ENCODE measurements at places on chromosomes 13 and 19.
A peak's percentile ranks its signal among the peaks of the same experiment; 100 is the strongest.

DNA sequence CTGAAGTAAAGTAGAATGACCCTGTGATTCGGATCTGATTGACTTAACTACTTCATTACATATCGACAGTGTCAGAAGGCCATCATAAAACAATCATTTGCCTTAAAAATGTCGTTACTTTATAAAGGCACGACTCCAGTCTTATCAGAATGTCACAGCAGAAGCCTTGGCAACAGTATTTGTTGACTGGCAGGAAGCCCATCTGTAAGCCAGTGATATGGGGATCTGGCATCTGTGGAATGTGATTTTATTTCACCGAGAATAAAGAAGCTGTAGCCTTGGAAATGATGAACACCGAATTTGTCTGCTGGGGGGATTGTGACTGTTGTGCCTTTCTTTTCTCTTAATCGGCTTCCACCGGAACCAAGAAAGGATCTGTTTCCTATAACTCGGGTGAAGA, 362.5 kb downstream of the TDRD3 start:
- DNase-seq, result peak; percentile 5

- peak; percentile 29 for DNase-seq
These were observed 10.2 kb upstream of the CARM1 start for GRCh38 chr19:10861103-10861651.

DNA sequence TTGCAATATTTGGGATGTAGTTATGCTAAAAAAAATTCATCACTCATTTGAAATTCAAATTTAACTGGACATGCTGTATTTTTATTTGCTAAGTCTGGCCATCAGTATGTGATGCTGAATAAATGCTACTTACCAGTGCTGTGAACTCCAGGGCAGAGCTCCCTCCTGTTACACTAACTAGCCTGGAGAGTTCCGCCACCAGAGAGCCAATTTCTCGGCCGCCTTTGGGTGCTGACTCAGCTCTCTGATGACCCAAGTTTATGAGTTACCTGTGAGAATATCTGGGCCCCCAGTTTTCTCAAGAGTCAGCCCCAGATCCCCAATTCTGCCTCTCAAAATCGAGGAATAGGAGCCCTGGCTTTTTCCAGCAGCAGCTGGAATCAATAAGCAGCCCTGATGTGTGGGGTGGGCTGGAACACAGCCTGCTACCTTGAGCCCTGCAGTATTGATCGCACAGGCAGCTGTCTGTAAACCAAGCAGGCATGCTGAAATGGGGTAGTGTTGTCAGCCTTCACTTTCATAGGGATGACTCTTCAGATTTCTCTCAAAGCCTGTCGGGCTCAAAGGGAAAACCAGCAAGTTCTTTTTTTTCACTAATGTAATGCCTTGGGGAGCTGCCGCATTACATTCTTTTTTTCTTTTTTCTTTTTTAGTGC, 113.7 kb downstream of the DNAJC15 start:
- no peak for DNase-seq

- DNase-seq, result peak; percentile 0
These were observed 290.0 kb downstream of the PCDH9 start for GRCh38 chr13:66940113-66940512.

DNA sequence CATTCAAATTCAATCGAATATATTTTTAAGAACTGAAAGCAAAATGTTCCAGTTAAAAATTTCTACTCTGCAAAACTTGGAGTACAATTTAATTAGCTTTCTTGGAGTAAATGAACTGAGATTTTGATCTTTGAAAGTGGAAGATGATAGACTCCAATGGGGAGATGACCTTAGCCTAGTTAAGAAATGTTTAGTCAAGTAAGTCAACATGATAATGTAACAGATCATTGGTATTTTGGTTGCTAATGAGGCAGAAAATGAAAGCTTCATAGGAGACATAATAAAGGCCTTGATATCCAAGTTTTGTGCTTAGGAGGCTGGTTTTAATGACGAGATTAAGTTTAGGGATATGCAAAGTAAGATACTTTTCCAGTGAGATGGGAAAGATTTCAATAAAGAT, 181.7 kb downstream of the ITGBL1 start:
- no peak for DNase-seq

DNA sequence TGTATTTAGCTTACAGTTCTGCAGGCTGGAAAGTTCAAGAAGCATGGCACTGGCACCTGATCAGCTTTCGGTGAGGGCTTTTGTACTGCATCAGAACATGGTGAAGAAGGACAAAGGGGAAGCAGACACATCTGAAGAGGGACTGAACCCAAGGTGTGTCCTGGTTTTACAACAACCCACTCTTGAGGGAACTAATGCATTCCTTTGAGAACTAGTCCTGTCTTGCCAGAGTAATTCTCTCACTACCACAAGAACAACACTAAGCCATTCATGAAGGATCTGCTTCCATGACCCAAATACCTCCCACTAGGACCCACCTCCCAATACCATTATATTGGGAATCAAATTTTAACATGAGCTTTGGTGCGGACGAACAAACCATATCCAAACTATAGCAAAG, 93.6 kb downstream of the RFC3 start:
- no peak for DNase-seq

DNA sequence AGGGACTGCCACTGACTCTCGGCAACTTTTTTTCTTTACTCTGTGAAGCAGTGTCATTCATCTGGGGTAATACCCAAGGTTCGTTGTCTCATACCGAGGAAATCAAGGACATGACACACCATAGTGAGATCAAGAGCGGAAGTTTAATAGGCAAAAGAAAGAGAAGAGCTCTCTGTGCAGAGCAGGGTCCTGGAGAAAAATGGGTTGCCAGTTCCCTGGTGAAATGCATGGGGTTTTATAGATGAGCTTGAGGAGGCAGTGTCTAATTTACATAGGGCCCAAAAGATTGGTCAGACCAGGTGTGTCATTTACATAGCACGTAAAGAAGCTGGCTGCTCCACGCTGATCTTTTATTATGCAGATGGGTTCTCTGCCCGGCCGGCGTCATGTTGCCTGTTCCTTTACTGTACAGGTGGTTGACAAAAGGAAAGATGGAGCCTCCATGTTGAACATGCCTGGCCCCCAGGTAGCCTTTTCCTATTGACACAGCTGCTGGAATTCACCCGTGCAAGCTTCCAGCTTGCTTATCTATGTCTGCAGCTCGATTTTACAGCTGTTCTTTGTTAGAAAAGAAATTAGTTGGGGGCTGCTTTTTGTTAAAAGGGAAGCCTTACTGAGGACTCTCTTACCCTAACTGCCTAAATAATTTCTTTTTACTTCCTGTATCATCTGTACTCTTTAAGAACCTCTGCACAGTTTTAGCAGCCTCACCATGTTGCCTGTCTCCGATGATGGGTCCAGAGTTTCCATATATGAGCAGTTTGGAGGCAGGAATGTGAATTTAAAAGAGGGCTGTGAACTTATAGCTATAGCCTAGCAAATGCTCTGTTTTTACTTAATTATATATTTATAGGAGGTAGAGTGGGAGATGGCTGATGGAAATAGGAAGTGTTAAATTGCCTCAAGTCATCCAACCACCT, 98.0 kb upstream of the DIAPH3 start:
- no peak for DNase-seq

GRCh38 chr19:35642798-35643254, 1.3 kb downstream of the ETV2 start:
- no peak for DNase-seq

DNA sequence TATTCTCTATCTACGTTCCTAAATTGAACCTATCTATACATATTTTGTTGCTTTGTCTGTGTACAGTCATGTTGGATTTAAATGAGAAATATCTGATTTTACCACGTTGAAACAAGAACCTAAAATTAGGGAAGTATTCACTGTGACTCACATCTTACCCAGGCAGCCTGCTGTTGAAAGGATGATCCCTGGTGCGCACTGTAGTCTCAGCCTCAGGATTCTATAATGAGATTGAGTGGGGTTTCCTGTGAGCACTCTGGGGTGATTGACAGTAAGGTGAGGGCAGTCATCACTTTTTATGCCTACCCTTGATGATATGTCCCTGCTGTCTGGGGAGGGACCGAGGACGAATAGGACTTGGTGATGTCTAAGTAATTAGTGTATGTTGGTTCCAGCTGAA, 35.4 kb downstream of the PCCA start:
- no peak for DNase-seq

DNA sequence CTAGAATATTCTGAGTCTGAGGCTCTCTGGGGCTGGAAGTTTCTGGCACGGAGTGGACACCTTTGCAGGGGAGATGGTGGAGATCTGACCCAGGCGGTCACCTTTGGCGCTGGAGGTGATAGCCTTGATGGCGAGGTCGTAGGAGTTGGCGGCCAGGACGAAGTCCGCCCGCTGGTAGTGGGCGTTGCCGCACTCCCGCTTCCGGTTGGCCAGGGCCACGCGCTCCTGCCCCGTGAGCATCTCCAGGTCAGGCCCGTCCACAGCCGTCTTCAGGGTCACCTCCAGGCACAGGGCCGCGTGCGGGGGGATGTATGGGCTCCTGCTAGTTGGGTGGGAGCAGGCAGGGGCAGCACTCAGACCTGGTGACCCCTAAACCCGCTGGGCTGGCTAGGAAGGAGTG, 5.3 kb downstream of the FKBP8 start:
- DNase-seq, result no peak

DNA sequence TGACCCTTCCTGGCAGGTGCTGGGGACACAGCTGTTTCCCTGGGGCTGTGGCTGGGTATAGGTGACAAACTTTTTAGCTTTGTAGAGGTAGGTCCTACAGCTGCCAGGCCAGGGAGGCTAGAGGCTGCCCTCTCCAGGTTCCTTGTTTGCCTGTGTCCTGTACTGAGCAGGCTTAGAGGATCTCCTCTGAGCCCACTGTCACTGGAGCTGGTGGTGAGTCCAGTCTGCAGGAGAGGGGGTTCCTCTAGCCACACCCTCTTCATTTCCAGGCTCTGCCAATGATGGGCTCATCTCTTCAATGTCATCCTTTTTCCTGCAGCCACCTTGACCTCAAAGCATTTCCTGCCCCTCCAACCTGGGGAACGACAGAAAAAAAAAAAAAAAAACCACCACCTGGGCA, 12.6 kb upstream of the RAB11B start:
- DNase-seq, result no peak

DNA sequence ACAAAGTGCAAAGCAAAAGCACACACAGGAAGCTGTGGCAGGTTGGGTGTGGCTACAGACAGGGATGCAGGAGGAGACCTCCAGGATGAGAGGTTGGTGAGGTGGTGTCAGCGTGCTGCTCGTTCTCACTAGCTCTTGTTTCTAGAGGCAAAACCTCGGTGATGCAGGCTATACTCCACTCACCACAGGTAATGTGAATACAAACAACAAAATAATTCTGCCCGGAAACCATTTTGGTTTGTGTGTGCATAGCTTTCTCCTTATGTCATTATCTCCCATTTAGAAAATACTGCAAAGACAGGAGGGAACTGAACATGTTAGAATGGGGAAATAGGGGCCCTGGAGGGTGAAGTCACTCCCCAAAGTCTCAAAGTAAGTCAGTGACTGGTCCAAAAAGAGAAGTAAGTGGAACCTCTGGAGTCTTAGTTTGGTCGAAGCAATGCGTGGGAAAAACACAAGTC, 9.4 kb downstream of the LCP1 start:
- DNase-seq, result no peak

Data from Calu3 (cell line).